Stimulated activated naive CD4-positive, alpha-beta T cell treated with Interleukin-2 at 50 U/mL for 16 hours (primary cell): ENCODE measurements at places on chromosomes 6 and 20.

- DNase-seq = no peak
These were observed 70.7 kb downstream of the SOBP start for GRCh38 chr6:107560657-107561056.

GRCh38 chr20:24441661-24442060 is 27.8 kb upstream of the SYNDIG1 start:
- DNase-seq = no peak

GRCh38 chr20:34971561-34972235 is 16.0 kb downstream of the MYH7B start:
- DNase-seq = no peak

GRCh38 chr6:85126485-85127167 is 323.3 kb upstream of the NT5E start:
- DNase-seq = no peak

DNA sequence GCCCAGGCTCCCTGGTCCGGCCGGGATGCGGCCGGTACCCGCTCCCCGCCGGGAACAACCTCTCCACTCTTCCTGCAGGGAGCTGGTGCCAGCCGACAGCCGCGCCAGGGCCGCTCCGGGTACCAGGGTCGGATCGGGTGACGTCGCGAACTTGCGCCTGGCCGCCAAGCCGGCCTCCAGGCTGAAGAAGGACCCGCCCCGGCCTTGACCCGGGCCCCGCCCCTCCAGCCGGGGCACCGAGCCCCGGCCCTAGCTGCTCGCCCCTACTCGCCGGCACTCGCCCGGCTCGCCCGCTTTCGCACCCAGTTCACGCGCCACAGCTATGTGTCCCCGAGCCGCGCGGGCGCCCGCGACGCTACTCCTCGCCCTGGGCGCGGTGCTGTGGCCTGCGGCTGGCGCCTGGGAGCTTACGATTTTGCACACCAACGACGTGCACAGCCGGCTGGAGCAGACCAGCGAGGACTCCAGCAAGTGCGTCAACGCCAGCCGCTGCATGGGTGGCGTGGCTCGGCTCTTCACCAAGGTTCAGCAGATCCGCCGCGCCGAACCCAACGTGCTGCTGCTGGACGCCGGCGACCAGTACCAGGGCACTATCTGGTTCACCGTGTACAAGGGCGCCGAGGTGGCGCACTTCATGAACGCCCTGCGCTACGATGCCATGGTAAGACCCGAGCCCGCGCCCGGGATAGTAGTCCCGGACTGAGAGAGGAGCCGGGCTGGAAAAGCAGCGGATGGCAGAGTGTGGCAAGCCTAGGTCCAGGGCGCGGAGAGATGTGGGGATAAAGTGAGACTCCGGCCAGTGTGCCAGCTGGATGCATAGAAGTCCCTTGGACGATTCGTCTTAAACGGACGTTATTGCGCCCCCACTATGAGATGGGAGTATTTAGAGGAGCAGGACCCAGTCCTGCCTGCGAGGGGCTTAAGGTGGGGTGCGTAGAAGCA is at the start of gene NT5E:
Gene NT5E (plus strand): TSS at position 266 of the 942 bp plus-strand sequence. CDS start 57 bp downstream, at position 323.
- peak; percentile 11 for DNase-seq

DNA sequence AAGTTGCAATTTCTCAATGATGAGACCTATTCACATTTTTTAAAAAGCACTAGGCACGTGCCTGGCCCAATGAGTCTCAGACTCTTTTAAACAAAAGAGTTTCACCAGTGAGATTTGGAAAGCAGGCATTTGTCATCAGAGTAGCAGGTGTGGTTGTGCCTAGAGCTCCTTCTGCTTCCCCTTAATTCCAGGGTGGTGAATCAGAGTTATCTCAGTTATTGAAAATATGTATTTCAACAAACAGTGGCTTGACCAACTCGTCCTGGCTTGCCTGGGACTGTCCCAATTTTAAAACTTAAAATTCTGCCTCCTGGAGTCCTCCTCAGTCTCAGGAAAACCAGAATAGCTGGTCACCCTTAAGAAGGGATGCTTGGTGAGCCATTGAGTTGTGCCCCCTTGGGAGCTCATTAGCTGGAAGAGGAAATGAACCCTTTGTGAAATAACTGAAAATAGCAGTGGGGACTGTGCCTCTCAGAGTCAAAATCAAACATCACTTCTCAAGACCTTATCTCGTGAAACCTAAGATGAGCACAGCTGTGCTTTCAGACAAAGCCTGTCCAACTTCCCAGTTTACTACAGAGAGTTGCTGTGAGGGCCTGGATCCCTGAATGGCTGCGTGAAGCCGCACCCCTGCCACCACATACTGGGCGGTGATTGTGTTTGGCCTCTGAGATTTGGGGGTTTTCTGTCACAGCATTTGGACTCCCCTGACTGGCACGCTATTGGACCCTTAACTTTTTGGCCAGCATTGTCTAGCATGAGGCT is 116.3 kb downstream of the ANKRD60 start:
- no peak for DNase-seq

DNA sequence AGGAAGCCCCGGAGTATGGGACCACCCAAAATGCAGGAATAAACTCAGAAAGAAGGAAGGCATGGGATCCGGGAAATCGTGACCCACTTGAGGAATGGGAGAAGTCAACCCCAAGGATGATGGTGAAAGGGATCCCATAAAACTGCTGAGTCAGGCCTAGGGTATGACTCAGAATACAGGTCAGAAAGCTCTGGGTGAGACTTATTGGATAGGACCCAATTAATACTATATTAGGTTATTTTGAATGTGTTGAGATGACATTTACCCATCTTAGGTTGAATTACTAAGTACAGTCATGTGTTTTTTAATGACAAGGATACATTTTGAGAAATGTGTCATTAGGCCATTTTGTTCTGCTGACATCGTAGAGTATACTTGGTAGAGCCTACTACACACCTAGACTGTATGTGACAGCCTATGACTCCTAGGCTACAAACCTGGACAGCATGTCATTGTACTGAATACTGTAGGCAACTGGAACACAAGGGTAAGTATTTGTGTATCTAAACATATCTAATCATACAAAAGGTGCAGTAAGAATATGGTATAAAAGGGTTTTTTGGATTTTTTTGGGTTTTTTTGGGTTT is 17.1 kb upstream of the HIVEP1 start:
- no peak for DNase-seq

DNA sequence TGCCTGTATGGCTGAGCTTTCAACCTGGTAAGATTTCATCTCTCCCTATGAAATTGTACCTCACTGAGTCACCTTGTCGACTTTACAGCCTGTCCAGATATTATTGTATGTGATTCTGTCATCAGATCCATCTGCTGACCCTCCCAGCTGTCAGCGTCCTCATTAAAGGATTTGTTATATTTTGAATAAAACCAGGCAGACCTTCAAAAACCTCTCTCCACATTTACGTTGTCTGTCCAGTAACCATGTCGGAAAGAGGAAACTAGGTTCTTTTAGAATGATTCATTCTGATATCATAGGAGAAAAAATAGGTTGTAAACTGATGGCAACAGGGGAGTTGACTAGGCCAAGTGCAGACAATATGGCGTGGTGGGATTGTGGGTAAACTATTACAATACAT is 38.5 kb downstream of the TSPYL4 start:
- no peak for DNase-seq

DNA sequence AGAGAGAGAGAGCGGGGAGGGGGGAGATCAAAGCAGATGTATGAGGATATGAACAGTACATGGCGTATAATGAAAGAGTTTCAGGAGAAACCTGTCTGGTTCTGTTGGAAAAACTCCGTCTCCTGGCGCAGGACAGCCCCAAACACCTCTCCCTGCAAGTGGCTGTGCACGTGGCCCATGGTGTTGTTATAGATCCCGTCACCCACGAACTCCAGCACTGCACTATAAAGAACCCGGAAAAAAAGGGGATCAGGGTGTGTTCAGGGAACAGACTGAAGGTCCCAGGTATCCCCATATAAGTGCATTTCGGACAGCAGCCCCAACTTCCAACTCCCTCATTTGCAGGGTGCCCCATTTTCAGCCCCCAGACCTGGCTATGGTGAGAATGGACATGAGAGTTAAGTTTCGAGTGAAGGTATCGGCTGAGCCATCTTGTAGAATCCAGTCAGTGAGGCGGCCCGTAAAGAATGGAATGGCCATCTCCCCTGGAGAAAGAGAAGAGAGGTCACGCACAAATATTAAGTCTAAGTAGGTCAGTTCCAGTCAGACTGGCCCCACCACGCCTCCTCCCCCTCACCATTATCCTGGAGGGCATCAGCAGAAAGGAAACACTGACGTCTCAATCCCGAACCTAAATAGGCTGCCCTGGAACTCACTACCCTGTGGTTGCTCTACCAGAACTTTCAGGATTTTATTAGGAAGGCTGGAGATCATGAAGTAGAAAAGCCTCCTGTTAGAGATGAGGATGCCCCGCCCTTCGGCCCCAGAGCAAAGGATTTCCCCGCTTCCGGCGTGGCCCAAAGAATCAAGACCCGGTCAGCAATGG is 1.3 kb downstream of the TAP1 start:
- peak; percentile 25 for DNase-seq

DNA sequence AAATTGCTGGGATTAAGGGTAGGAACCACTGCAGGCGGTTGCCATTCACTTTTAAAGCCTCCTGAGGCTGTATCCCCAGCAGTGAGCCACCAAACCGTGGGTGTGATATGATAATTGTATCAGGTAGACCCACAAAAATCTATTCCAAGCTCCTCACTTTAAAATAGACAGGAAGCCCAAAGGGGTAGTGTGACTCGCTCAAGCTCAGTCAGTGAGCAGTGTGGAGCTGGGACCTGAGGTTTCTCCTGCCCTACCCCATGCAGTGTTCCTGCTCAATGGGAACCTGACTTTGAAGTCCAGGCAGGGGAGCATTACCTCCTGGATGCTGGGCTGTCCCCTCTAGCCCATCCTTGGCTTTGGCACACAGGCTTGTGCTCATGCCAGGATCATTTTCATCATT is 14.9 kb upstream of the MAPRE1 start:
- no peak for DNase-seq

DNA sequence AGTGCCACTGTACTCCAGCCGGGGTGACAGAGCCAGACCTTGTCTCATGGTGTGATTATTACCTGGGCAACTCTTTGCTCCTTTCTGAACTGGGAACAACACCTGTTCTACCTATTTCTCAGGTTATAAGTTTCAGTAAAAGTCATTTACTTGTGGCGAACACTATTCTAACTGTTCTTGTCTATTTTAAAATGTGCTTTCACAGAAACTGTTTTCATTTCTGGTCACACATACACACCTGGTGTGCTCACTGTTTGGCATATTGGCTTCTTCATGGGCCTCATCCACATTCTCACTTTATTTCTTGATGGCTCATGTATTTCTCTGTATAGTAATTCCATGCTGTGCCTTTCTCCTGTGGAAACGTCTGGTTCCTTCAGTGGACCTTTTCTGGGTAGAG is 30.5 kb upstream of the XRN2 start:
- no peak for DNase-seq

- DNase-seq = no peak
These were observed 96.9 kb upstream of the HMGCLL1 start for GRCh38 chr6:55675941-55676340.

- no peak for DNase-seq
These were observed 1127.0 kb upstream of the MAP3K7 start for GRCh38 chr6:91713911-91714310.

GRCh38 chr6:150620244-150620643 is 20.6 kb downstream of the PLEKHG1 start:
- no peak for DNase-seq

- DNase-seq = no peak
These were observed 52.0 kb upstream of the PLEKHG1 start for GRCh38 chr6:150547502-150548222.

- no peak for DNase-seq
These were observed 62.0 kb downstream of the PPP1R14C start for GRCh38 chr6:150204705-150205472.

DNA sequence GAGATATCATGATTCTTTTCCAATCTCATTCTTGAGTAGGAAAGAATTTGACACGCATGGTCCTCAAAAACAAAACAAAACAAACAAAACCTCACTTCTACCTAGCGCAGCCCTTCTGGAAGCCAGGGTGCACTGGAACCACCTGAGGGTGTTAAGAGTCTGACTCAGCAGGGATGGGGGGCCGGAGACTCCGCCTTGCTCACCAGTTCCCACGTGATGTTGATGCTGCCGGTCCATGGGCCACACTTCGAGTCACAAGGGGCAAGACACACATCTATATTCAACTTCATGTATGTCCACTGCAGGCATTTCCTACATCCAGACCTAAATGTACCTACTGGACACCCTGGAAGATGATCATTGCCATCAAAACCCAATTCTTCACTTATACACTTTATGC is 30.4 kb downstream of the BFSP1 start:
- no peak for DNase-seq

DNA sequence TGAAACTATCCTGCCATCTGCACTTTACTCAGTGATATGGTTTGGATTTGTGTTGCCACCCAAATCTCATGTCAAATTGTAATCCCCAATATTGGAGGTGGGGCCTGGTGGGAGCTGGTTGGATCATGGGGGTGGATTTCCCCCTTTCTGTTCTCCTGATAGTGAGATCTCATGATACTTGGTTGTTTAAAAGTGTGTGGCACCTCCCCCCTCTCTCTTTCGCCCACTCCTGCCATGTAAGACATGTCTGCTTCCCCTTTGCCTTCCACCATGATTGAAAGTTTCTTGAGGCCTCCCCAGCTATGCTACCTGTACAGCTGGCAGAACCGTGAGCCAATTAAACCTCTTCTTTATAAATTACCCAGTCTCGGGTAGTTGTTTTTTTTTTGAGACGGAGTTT is 18.0 kb downstream of the PIGT start:
- no peak for DNase-seq

DNA sequence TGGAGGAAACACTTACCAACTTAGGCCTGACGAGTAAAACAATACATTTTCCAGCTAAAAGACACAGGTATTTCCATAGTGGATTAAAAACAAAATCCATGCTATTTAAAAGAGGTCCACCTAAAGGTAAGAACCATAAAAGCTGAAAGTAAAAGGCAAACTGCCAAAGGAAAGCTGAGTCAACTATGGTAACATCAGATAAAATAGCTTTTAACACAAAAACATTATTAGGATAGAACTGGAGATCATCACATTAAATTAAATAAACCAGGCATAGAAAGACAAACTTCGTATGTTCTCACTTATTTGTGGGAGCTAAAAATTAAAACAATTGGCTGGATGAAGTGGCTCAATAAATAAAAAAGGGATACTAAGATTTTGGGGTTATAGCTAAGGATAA is 166.8 kb upstream of the SLC22A16 start:
- DNase-seq = no peak

DNA sequence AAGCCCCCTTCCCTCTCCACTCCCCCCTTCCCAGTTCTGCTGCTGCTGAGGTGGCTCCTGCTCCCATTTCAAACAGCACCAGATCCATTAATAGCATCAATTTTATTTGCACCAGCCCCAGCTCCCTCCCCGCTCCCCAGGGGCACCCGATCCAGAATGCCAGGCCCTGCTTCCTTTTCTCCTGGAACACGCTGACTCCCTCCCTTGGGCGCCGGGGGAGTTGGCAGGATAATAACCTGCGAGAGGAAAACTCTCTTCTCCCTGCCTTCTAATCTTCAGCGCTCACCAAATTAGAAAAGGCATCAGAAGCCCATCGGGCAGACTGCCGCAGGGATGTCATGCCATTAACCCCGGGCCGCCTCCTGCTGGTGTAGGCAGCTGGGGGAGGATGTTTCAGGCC is 77.8 kb downstream of the NCR2 start:
- no peak for DNase-seq

- DNase-seq = no peak
These were observed 74.7 kb upstream of the SLC22A16 start for GRCh38 chr6:110551088-110551487.
